Amygdala (tissue), 56 donors: ENCODE measurements at places on chromosomes 6 and 20.

GRCh38 chr6:39891353-39891752, 42.9 kb downstream of the MOCS1 start:
- DNase-seq, result no peak

DNA sequence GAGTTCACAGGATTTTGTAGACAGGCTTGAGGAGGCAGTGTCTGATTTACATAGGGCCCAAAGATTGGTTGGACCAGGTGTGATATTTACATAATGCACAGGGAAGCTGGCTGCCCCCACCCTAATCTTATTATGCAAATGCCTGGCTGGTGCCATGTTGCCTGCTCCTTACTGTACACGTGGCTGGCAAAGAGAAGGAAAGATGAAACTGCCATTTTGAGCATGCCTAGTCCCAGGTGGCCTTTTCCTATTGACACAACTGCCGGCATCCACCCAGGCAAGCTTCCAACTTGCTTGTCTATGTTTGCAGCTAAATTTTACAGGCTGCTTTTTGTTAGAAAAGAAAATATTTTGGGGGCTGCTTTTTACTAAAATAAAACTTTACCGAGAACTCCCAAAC, 174.6 kb downstream of the LMBRD1 start:
- no peak for DNase-seq

GRCh38 chr6:395432-396125, 4.0 kb downstream of the IRF4 start:
- no peak for DNase-seq

GRCh38 chr6:31727034-31727716, 1.9 kb downstream of the DDAH2 start:
- no peak for DNase-seq

DNA sequence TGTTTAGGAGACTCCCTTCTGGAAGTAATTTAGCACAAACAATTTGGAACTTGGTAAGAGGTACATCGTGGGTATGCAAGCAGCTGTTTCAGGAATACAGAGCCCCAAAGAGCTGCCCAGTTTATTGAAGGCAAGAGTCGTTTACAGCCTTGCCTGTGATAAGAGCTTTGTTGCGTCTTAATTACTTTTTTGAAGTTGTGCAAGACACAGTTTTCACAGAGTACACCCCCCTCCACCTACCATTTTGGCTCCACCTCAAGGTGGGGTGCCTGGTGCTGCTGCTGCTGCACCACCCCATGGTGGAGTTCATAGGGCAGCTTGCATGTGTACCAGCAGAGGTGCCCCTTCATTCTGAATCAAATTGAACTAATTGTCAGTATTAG, 296.1 kb downstream of the ZFAND3 start:
- DNase-seq, result no peak

GRCh38 chr6:166778776-166779175, 151.7 kb upstream of the RPS6KA2 start:
- DNase-seq, result no peak

DNA sequence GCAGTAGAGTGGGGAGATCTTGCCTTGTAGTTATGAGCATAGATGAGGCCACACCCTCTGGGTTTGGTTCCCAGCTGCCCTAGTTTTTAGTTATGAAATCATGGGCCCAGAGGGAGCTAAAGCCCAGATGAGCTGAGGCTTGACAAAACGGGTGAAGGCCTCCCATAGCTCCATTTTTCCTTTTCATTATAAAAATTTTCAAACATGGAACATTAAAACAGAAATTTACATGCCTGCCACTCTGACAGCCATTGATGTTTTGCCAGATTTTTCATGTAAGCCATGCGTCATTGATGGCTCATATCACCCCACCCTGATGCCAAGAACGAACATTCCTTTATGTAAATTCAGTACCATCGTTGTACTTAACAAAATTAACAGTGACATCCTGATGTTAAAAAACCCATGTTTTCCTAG, 67.9 kb downstream of the IGF2R start:
- DNase-seq, result no peak

- DNase-seq, result no peak
Observed at GRCh38 chr6:161830866-161831616, 557.2 kb upstream of the AGPAT4 start.
